NCI-H2081 treated with DMSO at 0.1 percent for 48 hours (cell line): ENCODE measurements at places on chromosomes 5 and 9.

- peak; percentile 60 for DNase-seq
Observed at GRCh38 chr5:893711-894110, 1.0 kb downstream of the TRIP13 start.

DNA sequence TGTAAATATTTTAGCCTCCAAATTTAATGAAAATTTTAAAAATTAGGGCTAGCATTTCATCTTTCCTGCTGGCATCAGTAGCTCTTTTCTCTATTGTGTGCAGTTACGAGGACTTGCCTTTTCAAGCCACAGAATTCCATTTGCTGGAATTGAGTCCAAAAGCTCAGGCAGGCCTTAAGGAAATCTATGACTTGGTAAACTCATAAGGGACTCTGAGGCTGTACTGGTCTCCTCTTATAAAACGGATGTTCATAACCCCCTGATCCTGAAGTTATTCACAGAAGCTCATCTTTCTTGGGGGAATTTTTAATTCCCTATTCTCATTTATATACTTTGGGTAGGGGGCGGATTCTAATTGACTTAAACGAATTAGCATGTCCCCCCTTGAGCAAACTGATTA is 23.4 kb downstream of the ANKRA2 start:
- DNase-seq = no peak

GRCh38 chr5:10452768-10453331 is 11.2 kb downstream of the ROPN1L start:
- peak; percentile 70 for DNase-seq

DNA sequence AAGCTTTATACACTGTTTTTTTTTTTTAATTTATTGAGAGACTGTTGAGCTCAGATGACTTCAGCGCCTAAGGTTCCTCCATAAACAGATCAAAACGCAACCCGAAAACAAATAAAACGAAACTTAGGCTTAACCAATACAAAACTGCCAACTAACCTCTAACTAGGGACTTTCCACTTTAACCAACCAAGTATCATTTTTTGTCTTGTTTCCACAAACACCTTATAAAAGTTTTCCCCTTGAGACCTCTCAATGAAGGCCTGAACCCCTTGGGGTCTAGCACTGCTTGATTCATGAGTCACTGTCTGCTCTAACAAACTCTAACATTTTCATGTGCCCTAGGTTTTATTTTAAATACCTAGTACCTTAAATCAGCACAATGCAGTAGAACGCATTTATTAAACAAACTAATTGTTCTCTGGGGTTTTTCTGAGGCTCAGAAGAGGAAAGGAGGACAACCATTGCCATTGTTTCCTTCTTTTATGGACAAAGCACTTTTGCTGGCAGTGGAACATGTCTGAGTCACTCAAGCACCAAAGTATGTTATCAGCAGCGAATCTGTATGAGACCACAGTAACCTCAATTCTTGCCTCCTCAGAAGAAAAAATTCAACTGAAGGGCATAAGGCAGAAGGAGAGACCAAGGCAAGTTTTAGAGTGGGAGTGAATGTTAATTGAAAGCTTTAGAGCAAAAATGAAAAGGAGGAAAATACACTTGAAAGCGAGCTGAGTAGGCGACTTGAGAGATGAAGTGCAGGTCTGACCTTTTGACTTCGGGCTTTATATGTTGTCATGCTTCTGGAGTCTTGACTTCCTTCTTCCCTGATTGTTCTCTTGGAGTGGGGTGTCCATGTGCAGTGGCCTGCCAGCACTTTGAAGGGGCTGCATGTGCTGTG is 97.7 kb upstream of the HCN1 start:
- DNase-seq = no peak

GRCh38 chr5:53025487-53025886 is 36.3 kb downstream of the ITGA2 start:
- DNase-seq = no peak

GRCh38 chr5:146586752-146587151 is 70.8 kb upstream of the GPR151 start:
- DNase-seq = no peak

- no peak for DNase-seq
Observed at GRCh38 chr9:130183133-130183762, 11.0 kb downstream of the NCS1 start.

DNA sequence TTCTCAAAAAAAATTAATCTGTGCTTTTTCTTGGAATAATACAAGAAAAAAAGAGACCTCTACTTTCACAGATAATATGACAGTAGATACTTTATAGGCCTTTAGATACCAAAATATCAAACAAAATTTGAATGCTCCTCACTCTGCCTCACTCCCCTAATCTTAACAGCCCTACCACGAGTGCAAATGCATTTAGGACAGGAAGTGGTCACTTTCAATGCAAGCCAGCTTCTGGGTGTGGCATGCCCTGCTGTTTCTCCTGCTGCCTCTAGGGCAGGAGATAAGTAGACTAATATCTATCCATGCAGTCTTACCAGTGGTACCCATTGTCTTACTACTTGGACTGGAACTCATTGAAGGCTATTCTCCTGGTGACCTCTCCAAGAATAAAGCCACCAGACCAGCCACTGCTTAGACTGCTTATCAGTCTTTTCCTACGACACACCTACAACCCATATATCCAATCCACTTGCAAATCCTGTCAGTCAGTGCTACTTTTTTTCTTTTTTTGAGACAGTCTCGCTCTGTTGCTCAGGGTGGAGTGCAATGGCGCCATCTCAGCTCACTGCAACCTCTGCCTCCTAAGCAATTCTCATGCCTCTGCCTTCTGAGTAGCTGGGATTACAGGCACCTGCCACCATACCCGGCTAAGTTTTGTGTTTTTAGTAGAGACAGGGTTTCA is 23.0 kb downstream of the FRRS1L start:
- no peak for DNase-seq
